ENCODE measurements at places on chromosomes 12 and 14. TPM values are rescaled to one million over a fixed set of nuclear protein-coding genes. Genes with fewer than 3 reads are reported as not detected.

The RITA1 gene
- 20.5 TPM for total RNA-seq

- DNase-seq, result no peak
Measured at GRCh38 chr14:34126586-34126985, 175.7 kb upstream of the EGLN3 start.

The PSMD9 gene
- 55.1 TPM for total RNA-seq

The SIX1 gene
- total RNA-seq, result 0.23 TPM
